Iris pigment epithelial cell (primary cell): ENCODE measurements at places on chromosomes 1 and 21.

DNA sequence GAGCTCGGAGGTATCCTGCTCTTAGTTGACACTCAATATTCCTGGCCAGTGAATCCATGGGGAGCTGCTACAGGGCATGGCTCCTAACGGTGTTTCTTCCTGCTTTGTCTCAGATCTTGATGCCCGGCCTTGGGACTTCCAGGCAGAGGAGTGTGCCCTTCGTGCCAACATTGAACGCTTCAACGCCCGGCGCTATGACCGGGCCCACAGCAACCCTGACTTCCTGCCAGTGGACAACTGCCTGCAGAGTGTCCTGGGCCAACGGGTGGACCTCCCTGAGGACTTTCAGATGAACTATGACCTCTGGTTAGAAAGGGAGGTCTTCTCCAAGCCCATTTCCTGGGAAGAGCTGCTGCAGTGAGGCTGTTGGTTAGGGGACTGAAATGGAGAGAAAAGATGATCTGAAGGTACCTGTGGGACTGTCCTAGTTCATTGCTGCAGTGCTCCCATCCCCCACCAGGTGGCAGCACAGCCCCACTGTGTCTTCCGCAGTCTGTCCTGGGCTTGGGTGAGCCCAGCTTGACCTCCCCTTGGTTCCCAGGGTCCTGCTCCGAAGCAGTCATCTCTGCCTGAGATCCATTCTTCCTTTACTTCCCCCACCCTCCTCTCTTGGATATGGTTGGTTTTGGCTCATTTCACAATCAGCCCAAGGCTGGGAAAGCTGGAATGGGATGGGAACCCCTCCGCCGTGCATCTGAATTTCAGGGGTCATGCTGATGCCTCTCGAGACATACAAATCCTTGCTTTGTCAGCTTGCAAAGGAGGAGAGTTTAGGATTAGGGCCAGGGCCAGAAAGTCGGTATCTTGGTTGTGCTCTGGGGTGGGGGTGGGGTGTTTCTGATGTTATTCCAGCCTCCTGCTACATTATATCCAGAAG is 16.7 kb downstream of the ALX3 start:
- DNase-seq = peak; percentile 39

DNA sequence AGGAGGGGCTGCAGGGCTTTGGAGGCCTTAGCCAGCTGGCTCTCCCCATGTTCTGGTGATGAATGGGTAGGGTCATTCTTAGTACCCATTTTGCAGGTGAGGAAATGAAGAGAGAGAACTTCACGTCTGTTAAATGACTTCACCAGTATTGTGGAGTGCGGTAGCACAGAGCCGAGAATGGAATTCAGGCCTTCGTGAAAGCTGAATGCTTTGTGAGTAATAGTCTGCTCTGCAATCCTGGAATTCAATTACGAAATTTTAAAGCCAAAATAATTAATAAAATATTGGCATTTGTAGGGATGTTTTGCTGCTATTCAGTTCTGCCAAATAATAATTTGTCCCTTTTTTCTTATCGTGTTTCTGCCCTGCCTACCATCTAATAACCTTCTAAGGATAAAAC is 197.7 kb downstream of the GREM2 start:
- peak; percentile 91 for DNase-seq

GRCh38 chr1:178688244-178688643 is 36.8 kb upstream of the RALGPS2 start:
- DNase-seq = peak; percentile 15

DNA sequence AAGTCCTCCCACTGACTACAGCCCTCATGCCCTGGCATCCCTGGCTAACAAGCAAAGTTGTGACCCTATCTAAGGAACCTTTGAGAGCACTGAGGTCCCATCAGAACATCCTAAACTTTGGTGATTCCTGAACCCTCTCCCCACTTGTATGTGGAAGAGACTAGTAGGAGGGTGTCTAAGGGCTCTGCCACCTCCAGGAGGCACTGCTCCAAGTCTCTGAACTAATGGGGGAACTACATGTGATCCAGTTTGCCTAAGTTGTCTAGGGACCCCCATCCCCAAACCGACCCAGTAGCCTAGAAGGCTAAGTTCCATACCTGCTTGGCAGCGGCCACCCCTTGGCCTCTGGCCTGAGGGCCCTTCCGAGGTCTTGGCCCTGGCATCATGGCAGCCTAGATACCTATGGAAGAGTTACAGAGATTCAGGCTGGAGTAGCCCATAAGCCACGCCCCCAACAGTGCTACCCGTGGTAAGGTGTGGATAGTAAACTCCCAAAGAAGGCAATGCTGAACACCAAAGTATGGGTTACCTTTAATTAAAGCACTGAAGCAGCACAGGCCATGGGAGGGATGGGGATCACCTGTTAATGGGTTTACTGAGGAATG is 1.7 kb downstream of the CC2D1B start:
- DNase-seq = no peak

DNA sequence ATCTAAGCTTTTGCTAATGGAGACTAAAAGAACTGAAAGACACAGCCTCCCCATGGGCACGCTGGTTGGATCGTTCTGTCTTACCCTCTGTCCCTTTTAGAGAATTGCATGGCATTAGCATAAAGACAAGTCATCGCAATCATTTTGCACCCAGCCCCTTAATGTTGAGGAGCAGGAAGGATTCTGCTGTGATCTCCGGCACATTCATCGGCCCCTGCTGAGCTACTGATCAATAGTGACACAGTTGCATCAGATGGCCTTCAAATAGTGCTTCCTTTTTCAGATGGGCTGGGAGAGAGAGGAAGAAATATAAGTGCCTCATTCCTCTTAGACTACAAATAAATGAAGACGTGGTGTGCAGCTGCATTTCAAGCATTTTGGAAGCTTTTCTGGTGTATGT is 75.4 kb downstream of the NOS1AP start:
- no peak for DNase-seq

DNA sequence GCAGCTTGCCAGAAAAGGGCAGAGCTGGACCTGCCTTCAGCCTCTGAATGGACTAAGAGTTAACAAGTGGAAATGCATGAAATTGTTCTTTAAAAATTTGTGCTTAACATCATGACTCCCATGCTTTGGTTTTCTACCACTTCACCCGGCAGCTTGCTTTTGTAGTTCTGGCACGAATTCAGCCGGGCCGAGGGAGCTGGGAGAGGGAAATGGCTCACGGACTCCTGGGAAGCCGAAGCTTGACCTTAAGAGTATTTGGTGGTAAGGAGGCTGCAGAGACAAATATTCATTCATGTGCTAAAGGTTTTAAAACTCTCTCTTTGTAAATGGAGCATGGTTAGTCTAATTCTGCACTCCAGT is 17.2 kb upstream of the GFI1 start:
- DNase-seq = peak; percentile 50

GRCh38 chr1:154178911-154179811 is 12.7 kb downstream of the TPM3 start:
- peak; percentile 39 for DNase-seq

- DNase-seq = no peak
These were observed 41.1 kb upstream of the TNFRSF1B start for GRCh38 chr1:12125422-12126355.

DNA sequence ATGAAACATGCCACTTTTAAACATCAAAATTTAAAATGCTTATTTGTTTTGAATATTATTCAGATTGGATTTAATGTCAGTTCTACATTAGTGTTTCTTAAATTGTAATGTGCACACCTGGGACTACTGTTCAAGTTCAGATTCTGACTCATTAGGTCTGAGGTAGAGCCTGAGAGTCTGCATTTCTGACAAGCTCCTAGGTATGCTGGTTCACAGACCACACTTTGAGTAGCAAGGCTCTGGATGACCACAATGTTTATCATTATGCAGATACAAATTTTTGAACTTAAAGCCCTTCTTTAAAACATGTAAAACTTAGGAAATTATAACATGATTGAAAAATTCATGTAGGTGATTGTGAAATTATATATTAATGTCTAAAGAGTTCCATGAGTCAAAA is 40.2 kb downstream of the TTLL7 start:
- peak; percentile 25 for DNase-seq
